ENCODE measurements at places on chromosomes 2 and 18.

DNA sequence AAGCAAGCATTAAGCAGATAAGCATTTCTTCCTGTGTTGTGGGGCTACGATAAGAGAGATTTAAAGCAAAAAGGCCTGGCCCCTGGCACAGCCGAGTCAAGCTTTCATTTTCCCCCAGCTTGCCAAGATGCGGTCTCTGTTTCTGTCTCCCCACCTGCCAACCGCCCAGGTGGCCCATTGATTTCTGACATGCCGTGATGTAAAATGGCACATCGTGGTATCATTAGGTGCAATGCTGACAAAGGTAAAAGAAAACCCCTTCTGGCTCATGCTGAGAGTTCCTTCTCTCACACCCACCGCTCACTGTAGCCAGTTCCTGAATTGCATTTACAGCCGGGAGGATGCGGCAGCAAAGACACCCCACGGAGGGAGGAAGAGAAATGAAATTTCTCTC lies 62.8 kb downstream of the BOD1L2 start:
- no peak for DNase-seq
- H3K4me1 ChIP-seq = peaks cover 9% of the 10 kb centered on the region
- H3K4me3 ChIP-seq = peak overlapping the region; percentile 25
- no peak overlapping the region for H3K27ac ChIP-seq
- H3K36me3 ChIP-seq = no peaks in the 10 kb centered on the region

DNA sequence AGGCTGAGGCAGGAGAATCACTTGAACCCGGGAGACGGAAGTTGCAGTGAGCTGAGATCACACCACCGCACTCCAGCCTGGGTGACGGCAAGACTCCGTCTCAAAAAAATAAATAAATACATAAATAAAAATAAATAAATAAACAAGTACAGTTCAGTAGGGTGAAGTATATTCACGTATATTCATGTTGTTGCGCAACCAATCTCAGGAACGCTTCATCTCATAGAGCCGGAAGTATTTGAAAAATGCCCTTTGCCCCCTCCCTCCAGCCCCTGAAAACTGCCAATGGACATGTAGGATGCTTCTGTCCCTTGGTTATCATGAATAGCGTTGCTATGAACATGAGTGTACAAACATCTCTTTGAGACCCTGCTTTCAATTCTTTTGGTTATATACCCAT lies 132.0 kb downstream of the DTNB start:
- no peaks in the 10 kb centered on the region for H3K4me1 ChIP-seq
- no peaks in the 10 kb centered on the region for H3K27me3 ChIP-seq
- DNase-seq = no peak
- no peak overlapping the region for H3K4me3 ChIP-seq
- no peaks in the 10 kb centered on the region for H3K36me3 ChIP-seq

GRCh38 chr2:65566617-65567016 lies 134.2 kb upstream of the SPRED2 start:
- H3K27me3 ChIP-seq = peaks cover 25% of the 10 kb centered on the region
- peaks cover 7% of the 10 kb centered on the region for H3K4me1 ChIP-seq
- no peak for DNase-seq
- H3K27ac ChIP-seq = no peak overlapping the region

GRCh38 chr2:144642131-144642530 lies 122.2 kb upstream of the ZEB2 start:
- no peak overlapping the region for H3K4me3 ChIP-seq
- no peak overlapping the region for H3K27ac ChIP-seq
- H3K27me3 ChIP-seq = peaks cover 4% of the 10 kb centered on the region
- peaks cover 4% of the 10 kb centered on the region for H3K36me3 ChIP-seq

DNA sequence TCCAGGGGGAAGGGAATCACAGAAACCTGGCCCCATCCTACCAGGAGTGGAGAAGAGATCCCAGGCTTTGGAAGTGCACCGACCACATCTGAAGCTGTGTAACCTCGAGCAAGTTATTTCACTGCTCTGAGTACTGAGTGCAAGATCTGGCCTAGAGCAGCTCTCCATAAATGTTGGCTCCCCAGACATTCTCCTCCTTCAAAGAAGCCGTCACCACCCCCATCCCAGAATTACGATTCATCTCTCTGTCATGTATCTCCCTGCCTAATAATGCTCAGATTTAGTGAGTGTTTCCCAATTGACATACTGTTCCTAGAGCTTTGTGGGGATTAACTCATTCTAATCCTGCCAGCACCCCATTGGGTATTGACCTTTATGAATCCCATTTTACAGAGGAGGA lies 51.7 kb downstream of the TNS1 start:
- peaks cover 7% of the 10 kb centered on the region for H3K27me3 ChIP-seq
- DNase-seq = no peak

DNA sequence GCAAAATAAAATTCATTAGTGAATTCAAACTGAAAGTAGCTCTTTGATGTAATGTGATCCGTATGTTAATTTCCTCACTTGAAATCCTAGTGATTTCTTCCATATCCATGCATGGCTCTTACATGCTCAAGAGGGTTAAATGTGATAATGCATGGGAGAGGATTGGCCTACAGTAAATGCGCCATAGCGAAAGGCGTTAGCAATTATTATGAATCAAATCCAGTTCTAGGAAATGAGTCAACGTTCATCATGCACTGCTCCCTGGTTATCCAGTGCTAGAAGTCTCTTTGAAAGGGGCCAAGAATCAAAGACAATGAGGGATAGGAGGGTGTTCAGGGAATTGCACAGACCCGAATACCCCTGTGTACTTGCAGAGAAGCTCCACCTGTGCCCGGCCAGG lies 101.4 kb upstream of the RASGRP3 start:
- H3K4me3 ChIP-seq = no peak overlapping the region
- H3K4me1 ChIP-seq = no peaks in the 10 kb centered on the region
- H3K27me3 ChIP-seq = no peaks in the 10 kb centered on the region
- no peaks in the 10 kb centered on the region for H3K36me3 ChIP-seq

GRCh38 chr2:36392571-36393255 lies 37.1 kb downstream of the CRIM1 start:
- no peak for DNase-seq
- H3K27me3 ChIP-seq = no peaks in the 10 kb centered on the region
- no peaks in the 10 kb centered on the region for H3K36me3 ChIP-seq
- peaks cover 2% of the 10 kb centered on the region for H3K4me1 ChIP-seq
- H3K4me3 ChIP-seq = no peak overlapping the region
- no peak overlapping the region for H3K27ac ChIP-seq

- no peaks in the 10 kb centered on the region for H3K27me3 ChIP-seq
- H3K4me3 ChIP-seq = no peak overlapping the region
- peak overlapping the region; percentile 8 for H3K27ac ChIP-seq
- H3K36me3 ChIP-seq = peaks cover 8% of the 10 kb centered on the region
- peaks cover 61% of the 10 kb centered on the region for H3K4me1 ChIP-seq
These were observed 118.9 kb upstream of the CAB39 start for GRCh38 chr2:230593765-230594164.

- no peak overlapping the region for H3K27ac ChIP-seq
- H3K4me1 ChIP-seq = no peaks in the 10 kb centered on the region
- DNase-seq = no peak
- peaks cover 3% of the 10 kb centered on the region for H3K27me3 ChIP-seq
These were observed 50.9 kb downstream of the ADNP2 start for GRCh38 chr18:80159713-80160636.

GRCh38 chr2:16250466-16250865 lies 310.1 kb downstream of the MYCN start:
- no peaks in the 10 kb centered on the region for H3K4me1 ChIP-seq
- H3K27ac ChIP-seq = no peak overlapping the region
- peaks cover 9% of the 10 kb centered on the region for H3K27me3 ChIP-seq
- H3K36me3 ChIP-seq = no peaks in the 10 kb centered on the region

- H3K4me1 ChIP-seq = no peaks in the 10 kb centered on the region
- H3K36me3 ChIP-seq = no peaks in the 10 kb centered on the region
- DNase-seq = no peak
- no peak overlapping the region for H3K4me3 ChIP-seq
- H3K27ac ChIP-seq = no peak overlapping the region
These were observed 275.3 kb downstream of the EIPR1 start for GRCh38 chr2:3102081-3102921.

- H3K27ac ChIP-seq = peak overlapping the region; percentile 55
- peak overlapping the region; percentile 73 for H3K4me3 ChIP-seq
- peaks cover 8% of the 10 kb centered on the region for H3K36me3 ChIP-seq
- peaks cover 4% of the 10 kb centered on the region for H3K27me3 ChIP-seq
These were observed 141.6 kb downstream of the HDAC4 start for GRCh38 chr2:239259173-239259572.

GRCh38 chr2:216551234-216552068 lies 52.8 kb downstream of the RPL37A start:
- no peaks in the 10 kb centered on the region for H3K27me3 ChIP-seq
- peaks cover 39% of the 10 kb centered on the region for H3K4me1 ChIP-seq
- no peak for DNase-seq
- H3K36me3 ChIP-seq = no peaks in the 10 kb centered on the region

DNA sequence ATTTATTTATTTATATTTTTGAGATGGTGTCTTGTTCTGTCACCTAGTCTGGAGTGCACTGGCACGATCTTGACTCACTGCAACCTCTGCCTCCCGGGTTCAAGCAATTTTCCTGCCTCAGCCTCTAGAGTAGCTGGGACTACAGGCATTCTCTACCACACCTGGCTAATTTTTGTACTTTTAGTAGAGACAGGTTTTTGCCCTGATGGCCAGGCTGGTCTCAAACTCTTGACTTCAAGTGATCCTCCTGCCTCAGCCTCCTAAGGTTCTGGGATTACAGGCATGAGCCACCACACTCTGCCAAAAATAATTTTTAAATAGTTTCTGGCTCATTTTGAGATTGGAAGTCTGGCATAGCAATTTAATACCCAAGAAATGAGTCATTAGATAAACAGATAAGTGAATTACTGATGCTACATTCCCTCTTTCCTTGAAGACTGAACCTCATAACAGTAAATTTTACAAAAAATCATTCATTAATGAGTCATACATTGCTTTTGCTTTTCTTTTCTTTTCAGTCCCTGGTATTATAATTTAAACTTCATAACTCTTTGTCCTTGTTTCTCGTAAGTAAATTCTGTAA lies 881.6 kb upstream of the PIK3C3 start:
- no peaks in the 10 kb centered on the region for H3K4me1 ChIP-seq
- H3K4me3 ChIP-seq = no peak overlapping the region
- H3K36me3 ChIP-seq = no peaks in the 10 kb centered on the region
- no peak overlapping the region for H3K27ac ChIP-seq
- H3K27me3 ChIP-seq = no peaks in the 10 kb centered on the region

DNA sequence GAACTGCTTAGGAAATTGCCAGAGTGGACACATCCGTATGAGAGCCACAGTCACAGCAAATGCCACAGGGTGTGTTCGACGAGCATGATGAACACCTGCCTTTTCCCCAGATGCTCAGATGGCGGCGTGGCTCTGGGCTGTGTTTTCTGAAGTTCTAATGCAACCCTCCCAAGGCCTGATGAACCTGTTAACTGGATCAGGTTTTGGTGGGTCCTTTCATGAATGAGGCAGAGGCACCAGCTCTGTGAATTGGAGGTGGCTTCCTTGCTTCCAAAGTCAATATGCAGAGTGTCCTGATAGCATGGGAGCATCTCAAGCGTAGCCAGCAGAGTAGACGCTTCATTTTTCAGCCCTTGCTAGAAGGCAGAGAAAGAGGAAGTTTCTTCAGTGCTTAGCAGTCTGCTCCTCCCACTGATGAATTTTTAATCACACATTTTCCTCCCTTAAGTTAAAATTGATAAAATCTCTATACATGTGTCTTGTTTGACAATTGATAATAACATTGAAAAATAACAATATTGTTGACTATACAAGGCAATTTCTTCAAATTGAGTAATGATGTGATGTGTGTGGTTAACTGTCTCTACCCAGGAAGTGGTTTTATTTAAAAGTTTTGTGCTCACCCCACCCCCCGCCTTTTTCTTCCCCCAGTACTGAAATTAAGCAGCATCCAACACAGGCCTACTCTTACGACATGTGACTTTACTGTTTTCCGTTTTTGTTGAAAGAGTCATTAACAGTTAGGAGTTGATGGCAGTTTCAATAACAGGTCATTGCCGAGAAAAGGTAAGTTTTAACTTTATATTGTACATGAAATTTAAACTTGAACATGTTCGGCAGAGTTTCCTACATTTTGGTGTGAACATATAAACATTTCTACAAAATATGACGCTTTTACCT lies at the start of gene ARHGAP15:
TSS of gene ARHGAP15 (plus strand) at position 739 of the 900 bp plus-strand sequence.
- H3K36me3 ChIP-seq = peaks cover 8% of the 10 kb centered on the region
- H3K27ac ChIP-seq = peak within 1 kb of the TSS; percentile 98
- H3K4me3 ChIP-seq = peak within 1 kb of the TSS; percentile 73
- DNase-seq = peak; percentile 83
- no peaks in the 10 kb centered on the region for H3K27me3 ChIP-seq

GRCh38 chr2:240982821-240983281 lies 15.6 kb upstream of the SNED1 start:
- no peaks in the 10 kb centered on the region for H3K4me1 ChIP-seq
- no peaks in the 10 kb centered on the region for H3K36me3 ChIP-seq
- H3K27ac ChIP-seq = no peak overlapping the region
- no peak overlapping the region for H3K4me3 ChIP-seq

DNA sequence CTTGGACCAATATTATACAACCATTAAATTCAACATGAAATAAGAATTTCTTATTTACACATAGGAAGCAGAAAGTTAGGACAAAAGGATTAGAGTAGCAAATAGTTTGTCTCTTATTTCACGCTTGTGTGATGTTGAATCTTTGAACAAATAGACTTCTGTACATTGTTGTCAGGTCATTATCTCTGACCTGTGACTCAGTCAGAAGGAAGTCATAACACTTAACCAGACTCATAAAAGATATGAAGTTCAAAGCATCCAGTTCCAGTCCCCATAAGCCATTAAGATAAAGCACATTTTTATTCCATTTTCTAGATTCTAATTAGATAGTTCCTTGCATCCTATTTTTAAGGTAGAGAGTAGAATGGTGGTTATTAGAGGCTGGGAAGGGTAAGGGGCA lies 130.8 kb downstream of the UPP2 start:
- no peaks in the 10 kb centered on the region for H3K36me3 ChIP-seq
- no peaks in the 10 kb centered on the region for H3K27me3 ChIP-seq
- no peak overlapping the region for H3K4me3 ChIP-seq
- no peak for DNase-seq
- no peak overlapping the region for H3K27ac ChIP-seq

Data from natural killer cell treated with Interleukin-12 subunit alpha and Interleukin-12 subunit beta and Interleukin-15 and Interleukin-18, amount 100 ng/mL, for 72 hours (primary cell).